ENCODE measurements at places on chromosomes 6 and 20.
A peak's percentile ranks its signal among the peaks of the same experiment; 100 is the strongest.

DNA sequence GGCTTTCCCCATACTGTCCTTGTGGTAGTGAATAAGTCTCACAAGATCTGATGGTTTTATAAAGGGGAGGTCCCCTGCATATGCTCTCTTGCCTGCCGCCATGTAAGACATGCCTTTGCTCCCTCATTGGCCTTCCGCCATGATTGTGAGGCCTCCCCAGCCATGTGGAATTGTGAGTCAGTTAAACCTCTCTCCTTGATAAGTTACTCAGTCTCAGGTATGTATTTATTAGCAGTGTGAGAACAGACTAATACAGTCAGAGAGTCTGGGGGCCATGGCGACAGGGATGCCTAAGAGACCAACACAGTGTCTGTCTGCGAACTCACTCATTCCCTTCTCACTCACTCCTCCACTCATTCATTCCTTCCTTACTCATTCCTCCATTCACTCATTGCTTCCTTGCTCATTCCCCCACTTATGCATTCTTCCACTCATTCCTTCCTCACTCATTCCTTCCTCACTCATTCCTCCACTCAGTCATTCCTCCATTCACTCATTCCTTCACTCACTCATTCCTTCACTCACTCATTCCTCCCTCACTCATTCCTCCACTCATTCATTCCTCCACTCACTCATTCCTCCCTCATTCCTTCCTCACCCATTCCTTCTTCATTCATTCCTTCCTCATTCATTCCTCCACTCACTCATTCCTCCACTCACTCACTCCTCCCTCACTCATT lies 137.5 kb upstream of the AGPAT4 start:
- DNase-seq = peak; percentile 20

GRCh38 chr6:27669624-27670301 lies 196.9 kb upstream of the ZNF184 start:
- peak; percentile 47 for DNase-seq

GRCh38 chr6:39100358-39100757 lies 14.6 kb downstream of the SAYSD1 start:
- no peak for DNase-seq

- peak; percentile 99 for DNase-seq
Observed at GRCh38 chr6:31834367-31835250, 7.1 kb downstream of the HSPA1B start.

- DNase-seq = no peak
Observed at GRCh38 chr6:162222521-162222920, 505.0 kb downstream of the PRKN start.

- no peak for DNase-seq
Observed at GRCh38 chr6:39520916-39521315, 198.4 kb upstream of the KCNK16 start.

DNA sequence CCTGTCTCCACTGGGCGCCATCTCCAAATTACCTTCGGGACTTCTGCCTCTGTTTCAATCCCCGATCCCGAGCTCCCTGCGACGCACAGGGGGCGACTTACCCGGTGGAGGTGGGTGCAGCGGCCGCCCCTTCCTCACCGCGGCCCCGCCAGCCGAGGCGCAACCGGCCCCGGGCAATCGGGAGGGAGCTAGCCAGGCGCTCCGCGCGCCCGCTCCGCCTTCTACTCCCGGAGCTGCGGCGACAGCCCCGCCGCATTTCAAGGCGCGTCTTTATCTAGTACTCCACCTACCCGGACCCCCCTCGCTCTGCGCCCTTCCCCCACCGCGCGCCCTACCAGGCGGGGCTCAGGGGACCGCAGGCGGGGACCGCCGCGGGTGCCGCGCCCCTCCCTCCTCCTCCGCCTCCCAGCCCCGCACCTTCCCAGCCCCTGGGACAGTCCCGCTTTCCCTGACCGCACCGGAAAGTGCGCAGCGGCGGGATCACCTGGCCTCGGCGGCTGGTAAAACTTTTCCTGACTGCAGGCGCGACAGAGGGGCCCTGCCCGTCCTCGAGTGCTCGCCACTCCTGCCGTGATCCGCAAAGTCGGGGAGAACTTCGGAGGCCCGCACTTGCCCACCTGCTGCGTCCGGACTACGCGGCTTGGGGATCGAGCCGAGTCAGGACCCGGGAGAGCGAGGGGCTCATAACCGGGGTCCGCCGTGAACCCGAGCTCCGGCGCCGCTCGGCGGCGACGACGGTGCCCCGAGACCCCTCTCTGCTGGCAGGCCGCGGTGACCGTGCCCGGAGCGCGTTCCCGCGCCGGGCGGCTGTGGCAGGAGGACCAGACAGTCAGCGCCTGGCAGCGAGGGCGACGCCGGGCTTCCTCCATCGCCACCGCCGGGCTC lies 8.0 kb upstream of the NKX2-2 start:
- no peak for DNase-seq

GRCh38 chr6:39074486-39074885 lies 25.9 kb downstream of the GLP1R start:
- no peak for DNase-seq

DNA sequence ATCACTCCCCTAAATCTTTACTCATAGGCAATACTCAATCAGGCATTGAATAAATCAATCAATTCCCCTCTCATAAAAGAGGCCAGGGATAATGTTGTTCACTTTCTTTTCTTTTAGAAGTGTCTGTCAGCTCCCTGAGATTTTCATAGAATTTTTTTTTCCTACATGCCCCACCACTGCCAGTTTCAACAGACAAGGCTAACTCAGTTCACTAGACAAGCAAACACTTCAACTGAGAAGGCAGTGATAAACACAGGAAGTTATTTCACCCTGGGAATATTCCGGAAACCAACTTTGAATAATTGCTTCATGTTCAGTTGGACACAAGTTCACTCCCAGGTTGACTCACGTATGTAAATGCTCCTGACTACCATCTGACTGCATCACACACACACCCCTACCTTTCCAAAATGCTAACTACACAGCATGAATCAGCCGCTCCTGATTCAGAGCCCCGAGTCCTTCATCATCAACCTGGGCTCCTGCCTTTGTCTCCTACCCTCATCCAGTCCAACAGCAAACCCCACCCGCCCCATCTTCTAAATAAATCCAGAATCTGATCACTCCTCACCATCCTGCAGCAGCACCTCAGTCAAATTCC lies 143.9 kb downstream of the BCAS1 start:
- DNase-seq = peak; percentile 44

- no peak for DNase-seq
Observed at GRCh38 chr6:15841937-15842726, 179.3 kb upstream of the DTNBP1 start.

DNA sequence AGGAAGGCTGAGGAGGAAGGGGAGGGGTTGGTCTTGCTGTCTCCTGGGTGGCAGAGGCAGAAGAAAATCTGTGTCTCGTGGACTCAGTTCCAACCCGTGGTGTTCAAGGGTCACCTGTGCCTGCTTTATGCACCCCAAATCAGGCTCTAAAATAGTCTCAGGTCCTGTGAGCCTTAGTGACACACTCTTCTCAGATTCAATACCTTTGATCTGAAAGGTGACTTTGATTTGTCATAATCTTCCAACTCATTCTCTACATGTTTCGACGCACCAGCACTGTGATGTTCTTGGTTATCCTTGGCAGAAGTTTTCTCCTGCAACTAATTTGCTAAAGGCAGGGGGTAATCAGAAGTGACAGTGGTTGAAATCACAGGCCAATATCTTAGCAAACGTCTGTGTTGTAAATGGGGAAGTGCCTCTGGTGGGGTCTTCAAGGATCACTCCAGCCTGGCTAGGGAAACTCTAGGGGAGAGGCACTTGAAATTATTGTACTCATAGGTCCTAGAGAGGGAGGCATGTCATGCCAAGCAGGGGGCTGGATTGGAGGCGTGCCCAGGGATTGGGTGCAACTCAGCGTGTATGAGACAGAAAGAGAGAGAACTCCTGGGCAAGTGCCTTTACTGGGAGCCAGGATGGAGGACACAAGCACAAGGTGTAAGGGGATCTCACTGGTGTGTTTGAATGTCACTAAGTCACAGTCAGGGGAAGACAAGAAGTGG lies 19.0 kb upstream of the PRND start:
- DNase-seq = no peak

- DNase-seq = no peak
Observed at GRCh38 chr6:135759831-135760230, 91.7 kb upstream of the PDE7B start.

- DNase-seq = peak; percentile 51
Observed at GRCh38 chr6:95431637-95432228, 145.6 kb upstream of the MANEA start.

GRCh38 chr20:35463455-35464300 lies 8.3 kb downstream of the CEP250 start:
- peak; percentile 42 for DNase-seq

DNA sequence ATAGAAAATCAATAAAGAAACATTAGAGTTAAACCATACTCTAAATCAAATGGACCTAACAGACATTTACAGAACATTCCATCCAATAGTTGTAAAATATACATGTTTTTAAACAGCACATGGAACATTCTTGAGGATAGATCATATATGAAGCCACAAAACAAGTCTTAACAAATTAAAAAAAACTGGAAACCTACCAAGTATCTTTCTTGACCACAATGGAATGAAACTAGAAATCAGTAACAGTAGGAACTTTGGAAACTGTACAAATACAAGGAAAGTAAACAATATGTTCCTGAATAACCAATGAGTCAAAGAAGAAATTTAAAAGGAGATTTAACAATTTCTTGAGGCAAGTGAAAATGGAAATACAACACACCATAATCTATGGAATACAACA lies 91.2 kb upstream of the GLP1R start:
- no peak for DNase-seq

- no peak for DNase-seq
Observed at GRCh38 chr20:24147961-24148360, 159.4 kb upstream of the GGTLC1 start.

- DNase-seq = no peak
Observed at GRCh38 chr6:39426073-39426456, 103.6 kb upstream of the KCNK16 start.

DNA sequence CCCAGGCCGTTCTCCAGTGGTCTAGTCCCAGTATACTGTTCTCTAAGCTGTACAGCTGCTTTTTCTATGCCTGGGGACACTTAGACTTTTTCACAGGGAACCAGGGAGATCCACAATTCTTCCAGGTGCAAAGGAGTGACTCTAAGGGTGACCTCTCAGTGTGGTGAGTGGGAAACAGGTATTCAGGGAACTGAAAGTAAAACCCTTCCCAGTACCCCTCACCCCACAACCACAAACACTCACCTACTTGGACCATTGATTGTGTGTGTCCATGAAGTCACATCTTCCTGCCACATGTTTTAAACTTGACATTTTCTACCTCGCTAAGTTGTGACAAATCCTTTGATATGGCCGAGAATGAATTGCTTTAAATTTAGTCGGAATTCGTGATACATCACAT lies 183.6 kb downstream of the CLIC5 start:
- no peak for DNase-seq

- no peak for DNase-seq
Observed at GRCh38 chr6:156824142-156824541, 47.0 kb downstream of the ARID1B start.
